ENCODE measurements at places on chromosomes 3 and 15.
A peak's percentile ranks its signal among the peaks of the same experiment; 100 is the strongest.

- DNase-seq, result no peak
Measured at GRCh38 chr3:185561374-185561943, 9.1 kb upstream of the LIPH start.

DNA sequence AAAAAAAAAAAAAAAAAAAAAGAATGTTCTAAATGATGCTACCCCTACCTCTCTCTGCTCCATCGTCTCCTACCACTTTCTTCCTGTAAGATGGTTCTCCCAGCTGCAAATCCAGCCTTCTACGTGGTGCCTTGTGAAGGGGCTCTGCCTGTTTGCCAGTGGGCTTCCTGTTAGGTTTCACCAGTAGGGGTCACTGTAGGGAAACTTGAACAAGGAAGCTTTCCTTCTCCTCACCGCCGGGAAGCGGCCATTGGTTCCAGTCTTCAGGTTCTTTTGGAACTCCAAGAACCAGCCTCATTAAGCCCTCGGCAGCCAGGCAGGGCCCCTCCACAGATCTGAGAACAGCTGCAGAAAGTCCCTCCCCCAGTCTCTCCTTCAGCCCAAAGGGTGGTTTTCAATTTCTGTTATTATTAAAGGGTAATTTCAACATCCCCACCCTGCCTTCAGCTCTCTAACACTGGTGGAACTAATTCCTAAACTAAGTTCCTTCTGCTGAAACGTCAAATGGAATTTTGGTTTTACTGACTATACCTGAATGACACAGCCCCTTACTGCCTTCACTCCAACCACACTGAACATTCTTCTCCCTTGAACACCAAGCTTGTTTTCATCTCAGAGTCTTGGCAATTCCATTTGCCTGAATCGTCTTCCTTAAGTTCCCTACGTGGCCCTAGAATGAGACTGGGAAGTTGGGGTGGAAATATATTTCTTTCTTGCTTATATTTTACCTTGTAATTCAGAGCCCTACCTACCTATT, 13.5 kb downstream of the MCCC1 start:
- DNase-seq, result peak; percentile 51

DNA sequence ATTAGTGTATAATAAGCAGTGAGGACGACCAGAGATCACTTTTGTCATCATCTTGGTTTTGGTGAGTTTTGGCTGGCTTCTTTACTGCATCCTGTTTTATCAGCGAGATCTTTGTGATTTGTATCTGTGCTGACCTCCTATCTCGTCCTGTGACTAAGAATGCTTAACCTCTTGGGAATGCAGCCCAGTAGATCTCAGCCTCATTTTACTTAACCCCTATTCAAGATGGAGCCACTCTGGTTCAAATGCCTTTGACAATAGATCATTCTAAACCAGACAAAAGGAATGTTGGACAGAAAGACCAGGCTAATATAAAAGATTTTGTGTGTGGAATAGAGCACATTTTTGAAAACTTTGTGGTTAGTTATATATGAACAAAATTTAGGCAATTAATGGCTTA, 618.5 kb upstream of the BCHE start:
- peak; percentile 64 for DNase-seq

- DNase-seq, result no peak
Measured at GRCh38 chr3:47047673-47048072, 68.2 kb downstream of the NBEAL2 start.

- no peak for DNase-seq
Measured at GRCh38 chr3:18830087-18830486, 318.2 kb upstream of the KCNH8 start.

GRCh38 chr15:79007066-79007465, 62.2 kb upstream of the CTSH start:
- no peak for DNase-seq

DNA sequence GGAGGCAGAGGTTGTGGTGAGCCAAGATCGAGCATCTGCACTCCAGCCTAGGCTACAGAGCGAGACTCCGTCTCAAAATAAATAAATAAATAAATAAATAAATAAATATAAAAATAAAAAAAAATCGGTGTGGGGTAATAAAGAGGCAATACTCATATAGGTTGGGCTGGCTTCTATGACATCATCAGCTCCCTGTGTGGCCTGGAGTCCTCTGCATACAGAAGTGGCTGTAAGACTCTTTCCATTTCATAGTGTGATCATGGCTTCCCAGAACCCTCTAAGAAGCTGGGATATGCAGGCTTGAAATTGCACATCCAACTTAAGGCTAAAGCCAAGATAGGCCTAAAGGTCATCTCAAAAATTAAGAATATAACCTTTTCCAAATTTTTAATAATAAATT, 101.6 kb downstream of the ZIC4 start:
- DNase-seq, result no peak

DNA sequence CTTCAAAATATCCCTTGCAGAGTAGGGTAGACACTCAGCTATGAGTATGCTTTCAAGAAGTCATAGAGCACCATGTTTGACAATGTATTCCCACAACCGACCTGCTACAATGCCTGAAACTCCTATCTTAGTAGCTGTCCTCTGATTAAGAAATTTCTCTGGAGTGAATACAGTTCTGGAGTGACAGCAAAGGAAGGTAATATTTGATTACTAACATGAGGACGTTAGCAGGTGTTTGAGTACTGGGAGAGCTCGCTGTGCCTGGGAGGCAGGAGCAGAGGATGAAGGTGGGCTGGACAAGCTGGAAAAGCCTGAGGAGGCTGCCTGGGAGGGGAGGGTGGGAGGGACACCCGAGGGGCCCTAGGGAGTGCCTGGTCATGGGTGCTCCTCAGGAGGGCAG, 42.9 kb downstream of the PARP15 start:
- DNase-seq, result no peak

DNA sequence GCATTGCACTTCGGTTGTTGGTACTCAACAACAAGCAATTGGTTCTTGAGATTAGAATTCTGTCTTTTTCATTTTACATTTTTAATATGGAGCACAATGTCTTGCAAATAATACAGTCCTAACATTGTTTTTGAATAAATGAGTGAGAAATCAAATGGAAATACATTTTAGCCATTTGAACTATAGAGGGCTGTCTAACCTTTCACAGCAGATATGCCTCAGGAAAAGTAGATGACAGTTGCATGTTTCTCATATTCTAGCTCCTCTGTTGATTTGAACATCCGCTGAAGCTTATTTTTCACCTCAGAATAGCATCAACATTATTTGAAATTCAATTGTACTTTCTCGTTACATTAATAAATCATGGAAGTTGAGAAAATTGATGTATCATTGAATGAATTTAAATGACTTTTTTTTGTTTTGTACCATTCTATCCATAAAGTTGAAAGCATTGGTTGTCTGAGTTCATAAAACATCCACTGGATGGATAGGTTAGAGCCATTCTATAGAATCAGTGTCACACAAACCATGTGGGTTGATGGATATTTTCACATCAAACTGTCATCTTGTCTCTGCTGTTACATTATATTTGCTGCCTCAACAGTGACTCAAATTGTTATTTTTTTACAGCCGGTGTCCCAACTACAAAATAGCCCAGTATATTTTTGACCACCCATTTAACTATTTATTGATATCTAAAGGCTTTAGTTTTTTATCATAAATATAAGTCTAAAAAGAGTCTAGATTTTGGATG, 928.3 kb downstream of the NSUN3 start:
- no peak for DNase-seq

DNA sequence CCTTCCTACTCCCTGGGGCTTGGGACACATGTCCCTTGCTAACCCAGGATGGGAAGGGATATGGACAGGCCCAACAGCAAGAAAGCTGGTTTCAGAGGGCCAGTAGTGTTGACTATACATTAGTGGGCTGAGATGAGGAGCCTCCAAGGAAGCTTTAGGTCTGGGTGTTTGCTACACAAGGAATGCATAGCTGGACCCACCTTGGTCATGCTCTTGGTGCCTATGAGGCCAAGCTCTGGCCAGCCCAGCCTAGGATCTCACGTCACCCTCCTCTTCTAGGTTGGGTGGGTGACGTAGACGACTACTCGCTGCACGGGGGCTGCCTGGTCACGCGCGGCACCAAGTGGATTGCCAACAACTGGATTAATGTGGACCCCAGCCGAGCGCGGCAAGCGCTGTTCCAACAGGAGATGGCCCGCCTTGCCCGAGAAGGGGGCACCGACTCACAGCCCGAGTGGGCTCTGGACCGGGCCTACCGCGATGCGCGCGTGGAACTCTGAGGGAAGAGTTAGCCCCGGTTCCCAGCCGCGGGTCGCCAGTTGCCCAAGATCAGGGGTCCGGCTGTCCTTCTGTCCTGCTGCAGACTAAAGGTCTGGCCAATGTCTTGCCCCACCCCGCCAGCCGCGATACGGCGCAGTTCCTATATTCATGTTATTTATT, 653 bp upstream of the WDR6 start:
- DNase-seq, result peak; percentile 52

GRCh38 chr3:88003115-88003755, 55.6 kb downstream of the CGGBP1 start:
- DNase-seq, result peak; percentile 23

- peak; percentile 65 for DNase-seq
Measured at GRCh38 chr3:134477938-134478337, 7.8 kb downstream of the ANAPC13 start.

DNA sequence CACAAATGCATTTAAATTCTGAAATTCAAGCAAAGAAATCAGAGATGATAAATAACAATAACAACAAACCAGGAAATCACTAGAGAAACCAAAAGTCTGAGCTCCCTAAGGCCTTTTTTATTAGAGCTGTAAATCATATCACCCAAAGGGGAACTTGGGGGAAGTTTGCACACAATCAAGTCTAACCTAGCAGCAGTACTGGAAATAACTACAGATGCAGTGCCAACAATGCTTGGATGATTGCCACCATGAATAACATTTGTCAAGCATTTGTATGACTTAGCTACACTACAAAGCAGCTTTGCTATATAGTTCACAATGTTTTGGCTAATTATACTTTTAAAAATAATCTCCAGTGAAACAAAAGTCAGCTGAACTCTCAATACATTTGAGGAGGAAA, 27.8 kb downstream of the SHQ1 start:
- peak; percentile 73 for DNase-seq

DNA sequence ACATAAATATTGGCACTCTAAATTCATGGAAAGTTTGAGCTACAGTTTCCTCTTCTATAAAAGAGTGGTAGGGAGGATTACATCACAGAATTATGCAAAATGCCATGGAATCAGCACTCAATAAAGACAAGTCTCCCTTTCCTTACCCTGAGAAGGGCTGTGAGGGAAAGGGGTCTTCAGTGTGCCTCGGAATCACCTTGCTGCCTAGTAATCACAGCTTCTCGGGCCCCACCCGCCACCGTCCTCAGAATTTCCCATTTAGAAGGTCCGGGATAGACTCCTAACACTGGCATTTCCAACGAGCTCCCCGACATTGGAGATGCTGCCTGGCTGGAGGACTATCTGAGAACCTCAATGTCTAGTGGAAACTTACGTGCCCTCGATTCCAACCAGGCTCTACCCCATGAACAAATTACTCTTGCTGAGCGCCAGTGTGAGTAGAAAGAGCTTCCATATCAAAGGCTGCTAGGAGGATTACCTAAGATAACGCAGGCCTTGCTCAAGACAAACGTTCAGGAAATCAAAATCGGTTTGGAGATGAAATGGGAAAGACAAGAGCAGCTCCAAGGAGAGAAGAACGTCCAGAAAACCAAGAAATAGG, 92.1 kb upstream of the CHD2 start:
- no peak for DNase-seq

- no peak for DNase-seq
Measured at GRCh38 chr3:113233497-113233896, 22.1 kb downstream of the BOC start.

GRCh38 chr3:15800327-15800726, 2.5 kb upstream of the ANKRD28 start:
- no peak for DNase-seq

DNA sequence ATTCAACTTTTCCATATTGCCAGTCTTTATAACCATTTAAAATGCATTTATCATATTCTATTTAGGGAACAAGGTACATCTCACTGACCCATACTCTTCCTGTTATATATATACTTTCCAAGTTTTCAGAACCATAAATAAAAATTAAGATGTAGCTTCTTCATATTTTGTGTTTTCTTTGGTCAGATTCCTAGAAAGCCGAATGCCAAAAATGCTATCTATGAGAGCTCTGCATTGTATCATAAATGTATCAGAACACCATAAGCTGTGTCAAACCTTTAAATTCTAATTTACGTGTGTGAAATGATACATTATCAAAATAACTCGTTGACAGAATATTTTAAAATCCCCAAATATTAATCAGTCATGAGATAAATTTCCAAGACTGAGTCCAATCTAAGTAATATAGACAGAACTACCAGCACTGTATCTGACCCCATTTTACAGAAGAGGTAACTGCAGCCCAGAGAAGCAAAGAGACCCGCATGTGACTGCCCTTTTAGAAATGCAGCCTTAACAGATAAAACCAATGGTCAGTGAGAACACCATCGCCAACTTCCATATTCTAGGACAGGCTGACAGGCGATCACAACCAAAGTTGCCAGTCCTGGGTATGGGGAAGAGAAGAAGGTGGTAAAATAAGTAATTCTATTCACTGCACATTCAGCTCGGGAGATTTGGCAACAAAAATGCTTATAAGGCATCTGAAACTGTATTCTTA, 16.2 kb upstream of the RPS17 start:
- DNase-seq, result no peak

DNA sequence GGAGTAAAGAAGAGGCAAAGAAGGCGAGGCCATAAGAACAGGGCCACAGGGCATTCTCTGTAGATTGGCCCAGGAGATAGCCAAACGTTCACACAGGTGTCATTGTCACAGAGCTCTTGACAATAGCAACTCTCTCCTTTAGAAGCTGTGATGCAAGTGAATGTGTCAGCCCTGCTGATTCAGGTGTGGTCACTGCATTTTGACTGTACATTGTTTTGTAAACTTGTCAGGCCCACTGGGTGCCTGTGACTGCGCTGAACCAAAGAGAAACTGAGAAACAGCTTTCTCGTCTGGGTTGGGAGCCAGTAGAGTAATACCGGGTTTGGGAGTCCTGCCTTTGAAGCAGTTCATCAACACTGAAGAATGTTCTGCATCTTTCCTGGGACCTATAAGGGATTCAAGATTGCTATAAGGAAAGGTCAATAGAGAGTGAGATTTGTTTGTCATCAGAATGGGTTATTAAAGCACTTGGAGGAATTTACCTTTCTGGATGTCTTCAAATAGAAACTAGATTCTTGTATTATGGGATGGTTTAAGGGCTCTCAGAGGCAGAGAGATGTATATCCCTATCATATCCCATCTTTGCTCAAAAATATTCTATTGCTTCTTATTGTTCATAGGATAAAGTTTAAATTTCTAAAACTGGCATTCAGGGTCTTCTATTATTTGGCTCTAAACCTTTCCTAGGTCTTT, 45.4 kb downstream of the TMEM45A start:
- DNase-seq, result no peak

- no peak for DNase-seq
Measured at GRCh38 chr15:99584081-99584600, 18.4 kb downstream of the MEF2A start.

DNA sequence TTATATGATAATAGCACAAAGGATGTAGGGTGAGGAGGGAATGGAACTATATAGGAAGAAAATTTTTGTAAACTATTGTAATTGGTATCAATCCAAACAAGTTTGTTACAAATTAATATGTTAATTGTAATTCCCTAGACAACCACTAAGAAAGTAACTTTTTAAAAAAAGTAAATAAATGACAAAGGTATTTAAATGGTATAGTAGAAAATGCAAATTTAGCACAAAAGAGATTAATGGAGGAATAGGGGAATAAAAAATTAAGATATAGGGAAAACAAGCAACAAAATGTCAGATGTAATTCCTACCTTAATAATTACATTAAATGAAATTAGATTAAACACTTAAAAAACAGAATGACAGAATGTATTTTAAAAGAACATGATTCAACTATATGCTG, 60.3 kb downstream of the TIMP4 start:
- DNase-seq, result no peak
